ENCODE measurements at places on chromosomes 7 and 10. TPM values are rescaled to one million over a fixed set of nuclear protein-coding genes. Genes with fewer than 3 reads are reported as not detected.

GRCh38 chr7:122889116-122889515 is 2.9 kb upstream of the CADPS2 start:
- DNase-seq, result no peak

ZNF775 gene
- total RNA-seq, result 3.0 TPM

- no peak for DNase-seq
These were observed 105.4 kb upstream of the LYZL1 start for GRCh38 chr10:29183301-29183945.

GRCh38 chr10:118218562-118218961 is 123.6 kb downstream of the FAM204A start:
- no peak for DNase-seq

GRCh38 chr7:127708201-127708600 is 56.2 kb downstream of the SND1 start:
- DNase-seq, result no peak

DNA sequence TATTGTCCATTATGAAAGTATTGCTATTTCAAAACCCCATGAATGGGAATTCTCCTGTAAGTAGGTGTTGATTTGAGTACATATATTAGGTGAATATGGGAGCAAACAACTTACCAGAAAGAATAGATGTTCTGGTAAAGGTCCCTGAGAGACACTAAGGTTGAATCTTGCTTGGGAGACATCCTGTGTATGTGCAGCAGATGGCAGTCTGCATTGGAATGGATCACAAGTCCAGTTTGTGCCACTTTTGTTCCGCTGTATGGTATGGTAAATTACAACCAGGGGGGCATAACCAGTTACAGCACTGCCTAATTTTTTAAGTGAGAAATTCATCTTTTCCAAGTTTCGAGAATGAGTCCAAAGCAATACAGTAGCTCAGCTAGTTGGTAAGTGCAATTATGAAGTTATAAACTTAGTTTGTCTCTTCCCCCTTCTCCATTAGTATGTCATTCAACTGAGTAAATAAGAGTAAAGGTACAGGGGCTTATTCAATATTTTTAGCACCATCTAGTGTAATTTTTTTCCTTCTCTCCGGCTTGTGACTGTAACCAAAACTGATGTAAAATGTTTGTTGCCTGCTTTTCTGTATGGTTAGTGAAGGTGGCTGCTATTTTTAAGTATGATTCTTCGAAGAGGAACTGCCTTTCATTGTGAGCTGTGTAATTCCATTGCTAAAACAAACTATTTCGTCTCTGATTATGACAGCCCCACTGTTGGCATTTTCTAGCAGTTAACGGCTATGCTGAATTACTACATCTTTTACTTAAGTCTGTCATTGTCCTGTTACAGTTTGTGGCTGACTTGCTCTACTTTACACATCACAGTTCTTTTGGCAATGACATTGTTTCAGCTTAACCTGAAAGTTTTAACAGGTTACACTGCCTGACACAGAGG is 2.8 kb downstream of the MCU start:
- no peak for DNase-seq
